Hippocampal formation (tissue), 2 donors: ENCODE measurements at places on chromosomes 16 and 17.

- no peak for DNase-seq
These were observed 96.8 kb downstream of the BRIP1 start for GRCh38 chr17:61766520-61766919.

- no peak for DNase-seq
These were observed 19.0 kb downstream of the IGF2BP1 start for GRCh38 chr17:49015924-49016774.

- peak; percentile 20 for DNase-seq
These were observed 12.0 kb upstream of the MEOX1 start for GRCh38 chr17:43673516-43674323.

- no peak for DNase-seq
These were observed 12.4 kb upstream of the IL4R start for GRCh38 chr16:27301236-27301861.

- DNase-seq, result no peak
These were observed 123.9 kb downstream of the XYLT1 start for GRCh38 chr16:17346621-17347569.

DNA sequence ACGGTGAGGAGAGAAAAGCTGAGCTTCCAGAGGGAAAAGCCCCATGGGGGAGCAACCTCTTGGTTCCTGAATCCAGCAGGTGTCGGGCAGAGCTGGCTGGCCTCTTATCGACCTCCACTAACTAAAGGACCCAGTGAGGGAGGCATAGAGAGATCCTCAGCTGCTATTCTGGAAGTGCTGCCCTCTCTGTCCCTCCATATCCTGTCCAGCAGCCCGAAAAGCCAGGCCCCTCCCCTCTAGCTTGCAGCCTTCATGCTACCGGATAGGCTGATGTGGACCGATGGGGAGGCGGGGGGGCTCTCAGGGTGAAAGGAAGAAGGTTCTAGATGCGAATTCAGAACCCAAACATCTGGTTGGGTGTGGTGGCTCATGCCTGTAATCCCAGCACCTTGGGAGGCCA lies 24.9 kb downstream of the MXRA7 start:
- no peak for DNase-seq
